ENCODE measurements at places on chromosomes 4 and X.

GRCh38 chrX:56733459-56734046 lies 4.5 kb downstream of the NBDY start:
- DNase-seq, result peak; percentile 16

- no peak for DNase-seq
Measured at GRCh38 chr4:150176547-150176946, 98.3 kb downstream of the DCLK2 start.

GRCh38 chr4:680928-681645 lies 6.7 kb downstream of the MYL5 start:
- DNase-seq, result no peak

GRCh38 chr4:125511715-125512114 lies 197.0 kb downstream of the FAT4 start:
- no peak for DNase-seq

- DNase-seq, result no peak
Measured at GRCh38 chr4:21454201-21454600, 494.4 kb downstream of the KCNIP4 start.

DNA sequence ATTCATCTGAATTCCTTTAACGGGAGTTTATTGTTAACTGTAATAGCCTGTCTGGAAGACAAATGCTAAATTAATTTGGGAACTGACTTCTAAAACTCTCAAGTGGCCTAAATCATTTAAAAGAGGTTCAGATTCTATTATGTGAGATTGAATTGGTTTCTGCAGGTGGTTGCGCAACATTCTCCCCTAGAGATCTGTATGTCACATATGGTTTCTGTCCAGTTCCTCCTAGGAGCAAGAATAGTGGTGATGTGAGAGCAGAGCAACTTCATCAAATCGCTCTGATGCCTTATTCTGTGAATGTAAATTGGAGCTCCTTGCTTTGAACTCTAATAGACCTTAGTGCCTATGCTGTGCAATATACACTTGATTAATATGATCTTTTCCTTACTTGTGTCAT lies 144.6 kb upstream of the GPR101 start:
- no peak for DNase-seq

DNA sequence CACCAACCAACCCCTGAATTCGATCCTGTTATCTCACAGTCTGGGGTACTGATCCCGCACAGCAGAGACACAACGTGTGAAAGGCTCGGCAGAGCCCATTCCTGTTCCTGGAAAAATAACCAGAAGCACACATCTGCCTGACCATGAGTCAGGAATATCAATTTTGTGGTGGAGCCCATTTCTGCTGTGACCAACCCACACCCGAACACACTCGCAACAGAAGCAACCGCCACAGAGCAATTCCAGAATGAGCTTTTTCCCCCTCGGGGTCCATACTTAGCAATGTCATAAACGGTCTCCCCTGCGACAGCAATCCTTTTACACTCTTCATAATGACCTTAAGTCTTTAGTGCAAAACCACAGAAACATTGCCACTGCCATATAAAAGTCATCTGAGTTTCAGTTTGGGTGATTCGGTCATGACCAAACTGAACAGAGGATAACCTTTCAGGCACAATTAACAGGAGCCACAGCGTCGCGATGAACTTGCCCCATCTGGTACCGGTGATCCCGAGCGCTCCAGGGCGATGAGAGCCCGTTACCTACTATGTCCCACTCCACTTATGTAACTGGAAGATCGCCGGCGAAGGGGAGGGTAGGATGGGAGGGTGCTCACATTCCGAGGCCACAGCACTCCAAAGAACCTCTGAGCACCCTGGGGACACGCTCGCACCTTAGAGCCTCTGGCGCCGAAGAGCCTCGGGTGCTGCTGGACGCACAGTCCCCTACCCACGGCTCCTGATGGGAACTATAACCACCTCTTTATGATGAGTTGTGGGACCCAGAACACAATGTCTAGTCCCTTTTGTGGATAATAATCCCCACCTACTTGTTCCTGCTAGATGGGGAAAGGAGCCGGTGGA lies 1.1 kb downstream of the MECP2 start:
- DNase-seq, result no peak

- no peak for DNase-seq
Measured at GRCh38 chrX:124488412-124489161, 142.2 kb downstream of the SH2D1A start.

- no peak for DNase-seq
Measured at GRCh38 chrX:68462653-68463052, 29.4 kb upstream of the OPHN1 start.

DNA sequence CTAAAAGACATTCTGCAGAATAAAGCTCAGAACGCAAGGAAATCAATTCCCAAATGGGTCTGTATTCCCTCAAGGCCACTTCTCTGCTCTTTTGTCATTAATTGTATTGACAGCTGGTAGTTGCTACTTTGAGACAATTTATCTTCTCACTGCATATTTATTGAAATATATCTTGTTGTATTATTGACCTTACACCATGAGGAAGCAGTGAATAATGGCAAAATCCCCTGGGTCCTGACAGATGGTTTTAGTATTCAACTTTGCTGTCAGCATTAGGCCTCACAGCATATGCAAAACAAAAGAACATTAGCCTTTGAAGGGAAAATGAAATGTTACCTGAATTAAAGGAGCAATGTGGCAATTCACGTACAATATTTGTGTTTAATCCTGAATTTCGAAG lies 406.1 kb upstream of the TRAM1L1 start:
- no peak for DNase-seq

DNA sequence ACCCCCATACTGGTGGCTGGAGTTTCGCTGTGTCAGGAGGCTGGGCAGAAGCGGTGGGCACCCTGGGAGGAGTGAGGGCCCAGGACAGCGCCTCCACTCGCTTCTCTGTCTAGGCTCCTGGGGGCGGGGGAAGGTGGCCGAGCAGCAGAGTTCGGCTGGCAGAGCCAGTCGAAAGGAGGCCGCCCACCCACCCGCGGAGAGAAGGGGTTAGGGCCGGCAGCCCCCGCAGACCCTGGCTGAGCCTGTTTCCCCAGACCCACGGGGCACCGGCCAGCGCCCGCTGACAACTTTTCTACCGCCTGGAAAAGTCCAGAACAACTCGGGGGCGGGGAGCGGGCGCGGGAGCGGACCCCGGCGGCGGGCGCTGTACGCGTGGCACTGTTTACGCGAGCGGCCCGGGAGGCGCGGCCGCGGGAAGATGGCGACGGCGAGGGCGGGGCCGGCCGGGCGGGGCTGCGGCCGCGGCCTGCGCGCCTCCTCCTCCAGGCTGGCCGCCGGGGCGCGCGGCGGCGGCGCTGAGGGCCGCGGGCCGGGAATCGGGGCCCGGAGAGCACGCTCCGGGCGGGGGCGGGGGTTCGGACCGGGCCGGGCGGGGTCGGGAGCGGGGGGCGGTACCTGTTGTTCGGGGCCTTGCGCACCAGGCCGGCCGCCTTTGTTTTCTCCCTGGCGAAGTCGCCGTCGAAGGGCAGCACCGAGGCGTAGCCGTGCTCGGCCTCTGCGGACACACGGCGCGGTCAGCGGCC lies 628 bp downstream of the MXD4 start:
- peak; percentile 30 for DNase-seq

DNA sequence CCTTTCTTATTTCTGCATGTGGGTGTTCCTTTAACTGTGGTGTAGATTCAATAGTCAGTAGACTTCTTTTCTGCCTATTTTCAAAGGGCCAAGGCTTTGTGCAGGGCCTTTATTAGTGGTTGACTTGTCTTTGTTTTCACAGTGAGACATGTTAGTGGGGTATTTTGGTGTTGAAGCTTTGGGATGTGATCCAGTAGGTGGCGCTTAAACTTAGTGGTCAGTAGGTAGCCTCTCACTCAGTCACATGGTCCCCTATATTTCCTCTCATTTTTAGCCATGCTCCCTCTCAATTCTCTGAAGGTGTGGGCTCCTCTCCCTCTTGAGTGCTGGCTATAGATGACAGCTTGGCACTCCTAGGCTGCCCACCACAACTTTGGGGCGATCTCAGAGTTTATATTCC lies 23.4 kb upstream of the SLC10A7 start:
- DNase-seq, result no peak

- no peak for DNase-seq
Measured at GRCh38 chr4:119656342-119656741, 27.7 kb upstream of the PDE5A start.

- no peak for DNase-seq
Measured at GRCh38 chr4:134754301-134755019, 552.9 kb upstream of the PABPC4L start.

- DNase-seq, result no peak
Measured at GRCh38 chrX:17174671-17175070, 200.3 kb upstream of the NHS start.

DNA sequence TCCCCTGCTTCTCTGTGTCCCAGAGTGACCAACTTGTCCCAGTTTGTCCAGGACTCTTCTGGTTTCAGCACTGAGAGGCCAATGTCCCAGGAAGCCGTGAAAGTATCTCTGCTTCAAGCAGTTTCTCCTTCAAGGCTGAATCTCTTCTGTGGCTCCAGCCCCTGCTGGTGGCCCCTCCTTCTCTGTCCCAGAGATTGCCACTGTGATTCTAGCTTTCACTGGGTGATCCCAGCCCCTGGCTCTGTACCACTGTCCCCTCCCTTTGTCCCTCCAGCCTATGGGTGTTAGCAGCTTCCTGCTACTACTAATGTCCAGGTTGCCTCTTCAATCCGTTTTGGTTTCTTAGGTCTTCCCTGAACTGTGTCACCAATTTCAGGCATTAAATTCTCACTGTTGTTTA lies 70.5 kb downstream of the SOX3 start:
- DNase-seq, result no peak

GRCh38 chr4:38482696-38483095 lies 181.3 kb upstream of the KLF3 start:
- DNase-seq, result no peak

DNA sequence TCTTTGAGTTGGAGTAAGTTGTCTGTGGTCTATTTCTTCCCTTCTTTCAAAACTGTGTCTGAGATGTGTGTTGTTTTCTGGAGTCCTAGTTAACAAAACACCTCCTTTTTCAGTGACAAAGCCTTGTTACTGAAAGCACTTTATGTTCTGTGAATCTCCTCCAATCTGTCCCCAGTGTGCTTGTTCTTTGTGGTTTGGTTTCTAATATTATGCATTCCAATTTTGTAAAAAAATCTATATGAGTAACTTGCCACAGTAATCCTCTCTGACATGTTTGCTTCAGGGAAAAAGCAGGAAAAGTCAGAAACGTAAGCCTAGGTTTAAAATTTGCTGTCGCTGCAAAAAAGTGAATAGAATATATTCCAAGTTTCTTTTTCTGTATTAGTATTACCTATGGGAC lies 12.4 kb downstream of the PRRG1 start:
- DNase-seq, result no peak

- no peak for DNase-seq
Measured at GRCh38 chrX:17859609-17860178, 1.4 kb downstream of the RAI2 start.

GRCh38 chr4:80268081-80268823 lies 1.8 kb downstream of the FGF5 start:
- DNase-seq, result no peak

GRCh38 chrX:17588303-17588702 lies 149.0 kb upstream of the SCML1 start:
- no peak for DNase-seq

GRCh38 chr4:99447079-99447478 lies 11.9 kb upstream of the ADH7 start:
- DNase-seq, result no peak

DNA sequence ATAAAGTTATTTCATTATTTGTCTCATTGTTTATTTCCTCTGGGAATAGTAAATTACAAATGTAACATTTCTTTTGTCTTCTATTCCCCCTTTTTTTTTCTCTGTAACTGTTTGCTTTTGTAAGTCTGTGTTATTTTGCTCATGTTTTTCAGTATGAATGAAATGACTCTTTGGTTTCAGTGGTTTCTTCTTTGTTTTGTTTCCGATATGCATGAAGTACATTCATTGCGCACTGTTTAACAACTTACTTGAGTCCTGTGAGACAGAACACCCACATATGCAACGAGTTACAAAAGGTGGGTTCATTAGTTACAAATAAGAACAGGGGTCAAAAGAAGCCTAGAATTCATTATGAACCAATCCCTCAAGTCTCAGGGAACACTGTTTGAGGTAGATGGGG lies 175.0 kb upstream of the UGT8 start:
- no peak for DNase-seq

- no peak for DNase-seq
Measured at GRCh38 chr4:39539089-39539611, 11.9 kb upstream of the UGDH start.

DNA sequence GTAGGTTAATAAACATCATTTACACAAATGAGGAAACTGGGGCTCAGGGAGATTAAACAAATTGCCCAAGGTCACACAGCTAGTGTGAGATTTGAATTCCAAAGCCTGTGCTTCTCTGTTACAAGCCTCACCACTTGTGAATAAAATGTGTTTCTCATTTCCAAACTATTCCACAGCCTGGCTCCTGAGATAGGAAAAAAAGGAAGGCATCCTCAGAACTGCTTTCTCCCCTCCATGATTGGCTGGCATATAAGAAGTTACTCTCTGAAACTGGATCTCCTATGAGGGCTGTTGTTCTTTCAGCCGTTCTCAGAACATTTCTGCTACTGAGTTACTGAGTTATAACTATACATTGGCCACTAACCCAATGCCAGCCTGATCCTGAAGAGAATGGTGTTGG lies 237.9 kb downstream of the MAML3 start:
- no peak for DNase-seq

DNA sequence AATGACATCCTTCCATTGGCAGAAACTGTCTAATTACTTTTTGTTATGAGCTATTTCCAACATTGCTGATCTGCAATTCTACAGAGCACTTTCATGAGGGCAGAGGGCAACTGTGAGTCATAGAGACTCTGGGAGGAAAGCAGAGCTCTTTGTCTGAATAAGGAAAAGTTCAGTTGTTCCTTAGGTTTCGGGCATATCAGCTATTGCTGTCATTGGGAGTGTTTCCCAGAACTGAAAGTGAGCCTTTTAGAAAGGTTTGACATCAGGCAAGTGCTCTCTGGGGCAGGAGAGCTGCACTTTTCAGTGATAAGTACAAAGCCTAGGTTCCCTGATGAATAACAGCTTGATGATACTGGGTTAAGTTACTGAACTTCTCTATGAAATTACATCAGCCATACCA lies 119.2 kb upstream of the EDNRA start:
- DNase-seq, result no peak

DNA sequence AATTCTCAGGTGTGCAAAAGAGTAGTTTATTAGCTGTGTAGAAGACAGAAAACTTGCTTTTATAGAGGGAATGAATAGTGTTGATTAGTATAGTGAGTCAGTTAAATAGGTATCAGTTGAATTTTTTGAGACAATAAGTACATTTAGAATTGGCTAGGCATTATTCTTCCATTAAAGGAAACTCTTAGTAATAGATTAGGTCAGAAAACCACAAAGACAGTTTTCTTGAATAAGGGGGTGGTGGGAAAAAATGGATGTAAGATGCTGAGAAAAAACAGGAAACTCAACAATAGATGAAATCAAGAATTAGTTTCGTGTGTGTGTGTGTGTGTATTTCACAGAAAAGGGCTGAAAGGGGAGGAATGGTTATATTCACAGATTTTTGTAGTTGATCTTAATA lies 16.8 kb downstream of the CD38 start:
- DNase-seq, result no peak

GRCh38 chr4:69910016-69910782 lies 20.7 kb upstream of the CSN1S1 start:
- DNase-seq, result no peak

- DNase-seq, result no peak
Measured at GRCh38 chr4:44738615-44739014, 12.3 kb upstream of the GNPDA2 start.

Data from stimulated activated CD4-positive, alpha-beta T cell treated with anti-CD3 and anti-CD28 coated beads, Interleukin-1b, Interleukin-23, amount 100 ng/mL, for 1 hour (primary cell).